Activated CD4-positive, alpha-beta T cell treated with anti-CD3 and anti-CD28 coated beads, Interleukin-2, amount 10 ng/mL, durations not matched to agents 7 days and 5 days (primary cell): ENCODE measurements at places on chromosomes 5 and 9.
A peak's percentile ranks its signal among the peaks of the same experiment; 100 is the strongest.

DNA sequence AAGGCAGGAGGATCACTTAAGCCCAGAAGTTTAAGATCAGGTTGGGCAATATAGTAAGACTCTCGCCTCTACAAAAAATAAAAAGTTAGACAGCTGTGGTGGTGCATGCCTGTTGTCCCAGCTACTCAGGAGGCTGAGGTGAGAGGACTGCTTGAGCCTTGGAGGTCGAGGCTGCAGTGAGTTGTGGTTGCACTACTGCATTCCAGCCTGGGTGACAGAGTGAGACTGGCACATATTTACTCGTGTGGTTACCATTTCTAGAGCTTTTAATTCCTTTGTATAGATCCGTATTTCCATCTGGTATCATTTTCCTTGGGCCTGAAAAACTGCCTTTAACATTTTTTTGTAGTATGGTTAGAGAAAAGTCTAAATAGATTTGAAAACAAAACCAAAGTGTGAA lies 7.8 kb downstream of the IL6ST start:
- no peak for DNase-seq

- DNase-seq, result peak; percentile 14
Observed at GRCh38 chr5:76145945-76146344, 62.8 kb downstream of the SV2C start.

GRCh38 chr5:180130291-180130869 lies 58.8 kb upstream of the RNF130 start:
- DNase-seq, result peak; percentile 2

- no peak for DNase-seq
Observed at GRCh38 chr5:98825582-98826375, 52.3 kb downstream of the RGMB start.

DNA sequence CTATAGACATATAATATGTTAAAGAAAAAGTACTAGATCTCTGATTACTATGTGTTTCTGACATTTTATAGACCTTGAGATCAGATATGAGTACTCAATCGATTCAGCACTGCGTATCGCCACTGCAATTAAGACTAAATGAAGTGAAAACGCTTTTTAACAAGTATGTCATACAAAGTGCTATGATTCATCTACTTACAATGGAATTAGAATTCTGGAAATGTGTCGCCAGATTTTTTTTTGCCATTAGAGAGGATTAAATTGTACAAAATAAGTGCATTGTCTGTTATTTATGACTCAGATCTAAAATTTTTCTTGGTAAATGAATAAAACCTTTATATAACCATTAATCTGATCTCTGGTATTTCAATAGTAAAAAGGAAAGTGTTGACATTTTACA lies 20.0 kb upstream of the AGGF1 start:
- DNase-seq, result no peak

- DNase-seq, result no peak
Observed at GRCh38 chr5:62333250-62333794, 27.3 kb downstream of the KIF2A start.

DNA sequence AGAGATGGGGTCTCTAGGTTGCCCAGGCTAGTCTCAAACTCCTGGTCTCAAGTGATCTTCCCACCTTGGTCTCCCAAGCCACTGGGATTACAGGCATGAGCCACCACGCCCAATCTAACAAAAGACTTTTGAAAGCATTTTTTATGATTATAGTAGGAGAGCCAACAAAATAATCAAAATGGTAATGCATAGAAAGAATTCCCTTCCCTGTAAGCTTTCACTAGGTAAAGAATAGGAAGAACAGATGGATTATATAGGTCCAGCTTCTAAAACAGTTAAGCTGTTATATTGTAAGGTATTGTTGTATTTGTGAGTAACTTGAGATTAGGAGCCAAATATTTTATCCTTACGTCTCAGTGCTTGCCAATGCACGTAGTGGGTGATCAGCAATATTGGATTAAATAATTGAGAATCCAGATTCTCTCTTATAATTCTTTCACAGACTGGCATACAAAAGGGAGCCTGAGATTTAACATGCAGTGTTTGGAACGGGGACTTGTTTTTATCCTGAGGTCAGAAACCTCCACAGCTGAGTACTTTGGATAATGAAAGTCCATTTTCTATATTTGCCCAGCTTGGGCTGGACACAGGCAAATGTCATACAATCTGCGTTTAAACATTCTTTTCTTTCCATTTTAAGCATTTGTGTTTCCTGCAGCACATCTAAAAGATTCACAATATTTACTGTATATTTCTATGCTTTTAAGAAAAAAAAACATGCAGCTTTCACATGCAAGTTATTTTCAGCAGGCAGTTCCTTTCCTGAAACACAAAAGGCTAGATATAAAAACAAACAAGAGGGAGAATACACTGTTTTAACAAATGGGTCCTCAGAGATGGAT lies 238.4 kb downstream of the ARRDC3 start:
- no peak for DNase-seq

DNA sequence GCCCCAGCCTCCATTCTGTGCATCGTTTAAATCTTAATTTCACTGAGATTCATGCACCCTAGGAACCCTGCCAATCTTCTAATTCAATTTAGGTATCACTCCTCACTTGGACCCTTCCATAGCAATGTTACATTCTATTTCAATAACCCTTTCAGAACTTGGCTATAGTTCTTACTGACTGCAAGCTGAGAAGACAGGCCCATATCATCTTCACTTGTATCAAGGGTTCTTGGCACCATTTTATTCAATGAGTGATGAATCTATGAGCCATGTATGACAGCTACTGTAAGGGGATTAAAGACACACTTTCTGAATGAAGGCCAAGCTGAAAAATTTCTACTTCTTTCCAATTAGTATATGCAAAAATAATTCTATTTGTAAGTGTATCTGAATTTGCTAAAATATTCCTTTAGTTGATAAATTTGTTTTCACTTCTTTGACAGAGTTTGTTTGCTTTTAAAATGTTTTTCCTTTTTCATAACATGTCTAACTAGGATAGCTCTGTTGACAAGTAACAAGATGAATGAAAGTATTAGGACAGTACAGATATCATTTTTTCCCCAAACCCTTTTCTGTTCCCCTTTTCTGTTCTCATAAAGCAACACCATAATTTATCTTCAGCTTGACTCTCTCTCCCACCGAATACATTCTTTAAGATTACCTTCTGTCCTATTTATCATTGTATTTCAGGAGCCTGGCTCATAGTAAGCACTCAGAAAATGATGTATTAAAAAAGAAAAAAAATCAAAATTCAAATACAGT lies 9.6 kb downstream of the ITGA2 start:
- DNase-seq, result no peak

GRCh38 chr5:119470105-119470763 lies 17.9 kb downstream of the HSD17B4 start:
- DNase-seq, result no peak

- DNase-seq, result no peak
Observed at GRCh38 chr5:35855187-35855586, 1.5 kb upstream of the IL7R start.

DNA sequence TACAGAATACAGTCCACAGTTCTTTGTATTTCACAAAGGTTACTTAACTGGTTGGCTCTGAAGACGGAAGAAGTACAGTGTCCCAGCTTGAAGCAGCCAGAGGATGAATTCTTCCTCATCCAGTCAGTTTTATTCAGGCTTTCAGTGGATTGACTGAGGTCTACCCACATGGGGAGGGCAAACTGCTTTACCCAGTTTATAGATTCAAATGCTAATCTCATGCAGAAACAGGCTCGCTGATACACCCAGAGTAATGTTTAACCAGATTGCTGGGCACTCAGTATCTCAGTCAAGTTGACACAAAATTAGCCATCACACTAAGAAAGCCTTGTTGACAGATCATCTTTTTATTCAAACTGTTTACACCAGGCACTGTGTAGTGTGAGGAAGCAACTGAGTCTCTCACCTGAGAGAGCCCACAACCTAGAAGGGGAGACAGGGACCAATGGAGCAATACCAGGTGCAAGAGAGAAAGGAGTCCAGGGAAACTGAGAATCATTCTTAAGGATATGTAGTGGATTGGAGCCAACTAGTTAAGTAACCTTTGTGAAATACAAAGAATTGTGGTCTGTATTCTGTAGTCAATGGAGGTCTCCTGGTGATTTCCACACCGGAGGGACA lies 15.9 kb downstream of the LRRC70 start:
- DNase-seq, result no peak

- DNase-seq, result no peak
Observed at GRCh38 chr5:23893561-23893960, 386.2 kb downstream of the PRDM9 start.
